Activated CD4-positive, alpha-beta T cell treated with anti-CD3 and anti-CD28 coated beads, Interleukin-2, amount 10 ng/mL, durations not matched to agents 24 days and 14 days (primary cell): ENCODE measurements at places on chromosomes 13 and 19. TPM values are rescaled to one million over a fixed set of nuclear protein-coding genes. Genes with fewer than 3 reads are reported as not detected.
A peak's percentile ranks its signal among the peaks of the same experiment; 100 is the strongest.

DNA sequence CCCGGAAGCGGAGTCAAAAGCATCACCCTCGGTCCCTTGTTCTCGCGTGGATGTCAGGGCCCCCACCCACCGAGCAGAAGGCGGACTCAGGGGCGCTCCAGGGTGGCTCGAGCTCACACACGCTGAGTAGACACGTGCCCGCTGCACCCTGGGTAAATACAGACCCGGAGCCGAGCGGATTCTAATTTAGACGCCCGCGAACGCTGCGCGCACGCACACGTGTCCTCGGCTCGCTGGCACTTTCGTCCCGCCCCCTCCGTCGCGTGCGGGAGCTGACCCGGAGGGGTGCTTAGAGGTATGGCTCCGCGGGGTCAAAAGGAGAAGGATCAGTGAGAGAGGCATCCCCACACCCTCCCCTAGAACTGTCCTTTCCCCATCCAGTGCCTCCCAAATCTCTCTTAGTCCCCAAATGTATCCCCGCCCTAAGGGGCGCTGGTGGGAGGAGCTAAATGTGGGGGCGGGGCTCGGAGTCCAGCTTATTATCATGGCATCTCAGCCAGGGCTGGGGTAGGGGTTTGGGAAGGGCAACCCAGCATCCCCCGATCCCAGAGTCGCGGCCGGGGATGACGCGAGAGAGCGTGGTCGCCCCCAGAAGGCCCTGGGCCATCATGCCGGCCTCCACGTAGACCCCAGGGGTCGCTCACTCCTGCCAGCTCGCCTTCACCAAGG is 451 bp upstream of the ICAM5 start:
- peak; percentile 88 for DNase-seq

DNA sequence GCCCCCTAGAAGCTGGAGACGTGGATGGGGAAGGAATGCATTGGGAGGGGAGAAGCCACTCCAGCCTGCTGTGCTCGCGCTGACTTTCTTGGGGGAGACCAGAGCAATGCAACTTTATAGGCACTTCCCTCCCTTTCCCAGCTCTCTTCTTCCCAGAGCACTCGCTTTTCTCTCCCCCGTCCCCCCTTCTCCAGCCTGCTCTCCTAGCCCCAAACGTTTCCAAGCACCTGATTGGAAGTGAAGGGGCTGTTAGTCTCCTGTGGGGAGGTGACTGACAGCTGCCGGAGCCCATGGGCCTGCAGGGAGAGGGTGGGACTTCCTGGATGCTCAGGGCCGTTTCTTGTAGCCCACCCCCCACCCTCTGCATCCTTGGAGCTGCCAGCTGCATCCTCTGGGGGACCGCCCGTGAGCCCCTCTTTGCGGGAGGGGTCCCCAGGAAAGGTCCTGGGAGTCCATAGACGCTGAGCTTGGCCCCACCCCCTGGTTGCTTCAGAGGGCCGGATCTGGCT is 2.5 kb downstream of the HDGFL2 start:
- DNase-seq, result peak; percentile 74

The GADD45GIP1 gene
- total RNA-seq, result 32.4 and 34.4 TPM in 2 replicates

The COMP gene
- not detected in 2 replicates for total RNA-seq

DNA sequence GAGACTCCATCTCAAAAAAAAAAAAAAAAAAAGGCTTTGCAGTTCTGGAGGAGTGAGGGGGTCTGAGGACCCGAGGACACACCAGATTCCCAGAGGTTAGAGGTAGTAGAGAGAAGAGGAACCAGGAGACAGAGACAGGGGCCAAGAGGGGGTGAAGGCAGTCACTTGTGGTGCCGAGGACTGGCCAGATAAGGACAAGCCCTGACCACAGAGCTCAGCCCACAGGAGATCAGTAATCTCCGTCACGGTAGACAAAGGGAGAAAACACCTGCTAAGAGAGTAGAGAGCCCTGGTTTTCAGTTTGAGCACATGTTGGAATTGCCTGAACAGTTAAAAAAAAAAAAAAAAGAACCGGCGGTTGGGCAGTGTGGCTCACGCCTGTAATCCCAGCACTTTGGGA is 1.7 kb upstream of the PRAM1 start:
- no peak for DNase-seq

GRCh38 chr19:54389553-54389952 is 24.8 kb upstream of the LAIR1 start:
- DNase-seq, result no peak

GRCh38 chr19:36110487-36111199 is at the start of gene OVOL3:
TSS of gene OVOL3 (plus strand) at chr19:36111143. CDS start at chr19:36111203, 60 bp downstream.
- DNase-seq, result no peak

DNA sequence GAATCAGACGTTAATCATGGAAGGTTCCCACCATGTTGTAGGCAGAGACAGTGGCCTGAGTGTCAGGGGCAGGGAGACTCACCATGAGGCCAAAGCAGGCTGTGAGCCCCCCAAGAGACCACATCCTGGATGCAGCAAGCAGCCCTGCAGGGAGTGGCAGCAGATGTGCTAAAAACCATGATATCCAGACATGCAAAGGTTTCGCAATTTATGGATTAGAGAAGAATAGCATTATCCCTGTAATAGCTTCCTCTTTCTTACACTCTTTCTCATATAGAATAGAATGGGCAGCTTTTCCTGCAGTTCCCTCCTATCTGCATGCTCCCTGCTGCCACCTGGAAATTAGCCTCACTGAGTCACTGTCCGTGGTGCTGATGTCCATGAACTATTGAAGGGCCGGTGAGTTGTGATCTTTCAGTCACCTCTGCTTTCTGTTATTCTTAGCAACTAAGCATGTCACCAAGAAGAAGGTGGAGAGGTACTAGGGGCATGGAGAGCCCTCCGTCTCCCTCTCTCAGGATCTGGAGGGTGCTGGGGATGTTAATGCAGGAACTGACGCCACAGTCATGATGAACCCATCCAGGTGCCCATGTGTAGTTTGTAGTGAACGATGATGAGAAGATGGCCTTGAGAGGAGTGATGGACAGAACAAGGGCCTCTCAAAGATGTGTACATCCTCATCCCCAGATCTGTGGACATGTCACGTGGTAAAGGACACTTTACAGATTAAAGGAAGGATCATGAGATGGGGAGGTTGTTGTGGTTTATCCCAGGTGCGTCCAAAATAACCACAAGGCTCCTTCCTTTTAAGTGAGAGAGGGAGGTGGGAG is 9.9 kb downstream of the CEACAM4 start:
- peak; percentile 65 for DNase-seq

GRCh38 chr13:18993884-18994660 is 187.6 kb downstream of the TUBA3C start:
- no peak for DNase-seq
